ENCODE measurements at places on chromosomes 1 and 21. TPM values are rescaled to one million over a fixed set of nuclear protein-coding genes. Genes with fewer than 3 reads are reported as not detected.

LIPI gene
- not detected for total RNA-seq

CNTN2 gene
- not detected for total RNA-seq

TRPM2 gene
- total RNA-seq: 7.8 TPM

TSSK3 gene
- not detected for total RNA-seq

All from A549 treated with ZK216348 at 1 μM for 4 hours (cell line).